Iris pigment epithelial cell (primary cell): ENCODE measurements at places on chromosomes 3 and 15.
A peak's percentile ranks its signal among the peaks of the same experiment; 100 is the strongest.

GRCh38 chr3:149934524-149934923 lies 36.2 kb downstream of the PFN2 start:
- peak; percentile 91 for DNase-seq

- DNase-seq: peak; percentile 10
Measured at GRCh38 chr3:184652465-184652864, 59.4 kb downstream of the MAGEF1 start.

DNA sequence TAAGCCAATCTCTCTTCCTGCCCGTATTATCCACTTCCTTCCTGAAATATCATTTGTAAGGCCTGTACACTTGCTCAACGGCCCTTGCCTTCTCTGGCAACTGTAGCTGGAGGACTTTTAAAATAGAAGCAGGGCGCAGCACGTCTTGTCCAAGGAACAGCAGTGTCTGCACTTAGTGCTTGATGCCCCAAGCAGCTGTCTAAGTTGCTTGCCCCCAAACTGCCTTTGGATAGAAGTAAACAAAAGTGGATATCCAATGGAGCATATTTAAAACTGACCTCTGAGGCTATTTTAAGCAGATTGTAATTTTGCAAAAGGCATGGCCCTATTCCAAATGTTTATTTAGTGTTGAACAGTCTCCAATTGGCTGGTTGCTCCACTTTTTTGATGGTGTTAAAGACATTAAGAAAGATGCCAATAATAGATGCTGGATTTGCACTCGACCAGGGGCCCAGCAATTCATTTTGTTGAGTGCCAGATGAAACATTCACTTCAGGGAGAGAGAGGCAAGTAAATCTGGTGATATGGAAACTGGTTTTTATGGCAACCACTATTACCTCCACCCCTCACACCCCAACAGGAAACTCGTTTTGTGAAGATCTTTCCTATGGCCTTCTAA lies 526.8 kb upstream of the TBL1XR1 start:
- DNase-seq: peak; percentile 58

GRCh38 chr3:152611905-152612304 lies 223.0 kb upstream of the P2RY1 start:
- no peak for DNase-seq

GRCh38 chr3:108822123-108822897 lies at the start of gene TRAT1:
TSS of gene TRAT1 (plus strand) at chr3:108822786. CDS start at chr3:108822928, 142 bp downstream.
- no peak for DNase-seq

GRCh38 chr3:108378153-108378951 lies 82.0 kb downstream of the HHLA2 start:
- no peak for DNase-seq
